ENCODE measurements at places on chromosomes 6 and 20.

GRCh38 chr6:148460876-148461646 is 118.4 kb downstream of the SASH1 start:
- DNase-seq: no peak

- no peak for DNase-seq
Measured at GRCh38 chr20:3931664-3932063, 42.5 kb downstream of the PANK2 start.

GRCh38 chr20:13305284-13305683 is 84.2 kb downstream of the ISM1 start:
- DNase-seq: no peak

DNA sequence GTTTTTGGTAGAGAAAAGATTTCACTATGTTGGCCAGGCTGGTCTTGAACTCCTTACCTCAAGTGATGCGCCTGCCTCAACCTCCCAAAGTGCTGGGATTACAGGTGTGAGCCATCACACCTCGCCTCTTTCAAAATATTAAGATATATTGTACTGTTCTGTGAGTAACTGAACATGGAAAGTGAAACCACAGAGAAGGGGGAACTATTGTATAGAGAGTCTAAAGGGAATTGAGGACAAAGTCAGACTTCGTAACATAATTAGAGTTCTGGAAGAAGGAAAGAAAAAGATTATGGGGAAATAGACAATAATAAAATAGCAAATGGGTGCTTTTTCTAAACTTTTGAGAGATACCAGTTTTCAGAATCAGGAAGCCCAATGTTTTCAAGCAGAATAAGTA is 17.4 kb upstream of the AKAP7 start:
- DNase-seq: no peak

DNA sequence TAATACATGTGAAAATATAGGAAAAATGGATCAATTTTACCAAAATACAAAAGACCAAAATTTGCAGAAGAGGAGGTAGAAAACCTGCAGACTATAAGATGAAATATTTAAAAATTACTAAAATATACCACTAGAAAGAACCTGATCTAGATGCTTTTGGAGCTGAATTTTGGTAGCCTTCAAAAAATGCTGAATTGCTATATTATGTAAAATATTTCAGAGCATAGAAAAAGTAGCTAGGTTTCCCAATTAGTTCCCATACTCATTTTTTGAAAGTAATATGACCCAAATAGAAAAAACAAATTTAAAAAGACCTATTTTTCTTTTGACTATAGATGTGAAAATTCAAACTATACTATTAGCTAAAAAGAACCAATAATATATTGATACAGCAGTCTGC is 3.6 kb upstream of the EPPIN start:
- DNase-seq: no peak

- no peak for DNase-seq
Measured at GRCh38 chr20:47493175-47493962, 8.3 kb upstream of the NCOA3 start.

DNA sequence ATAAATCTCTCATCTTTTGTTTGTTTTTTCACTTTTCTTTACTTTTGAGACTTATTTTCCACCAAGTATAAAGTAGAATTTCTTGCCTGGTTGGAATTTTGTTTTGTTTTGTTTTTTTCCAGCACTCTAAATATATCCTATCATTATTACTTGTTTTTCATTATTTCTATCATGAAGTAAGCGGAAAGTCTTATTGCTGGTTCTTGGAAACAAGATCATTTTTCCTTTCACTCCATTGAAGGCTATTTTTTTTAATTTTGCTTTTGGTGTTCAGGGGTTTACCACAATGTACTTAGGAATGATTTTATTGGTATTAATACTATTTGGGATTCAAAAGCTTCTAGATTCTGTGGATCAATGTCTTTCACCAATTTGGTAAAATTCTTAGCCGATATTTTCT is 190.1 kb downstream of the LAMA2 start:
- no peak for DNase-seq

DNA sequence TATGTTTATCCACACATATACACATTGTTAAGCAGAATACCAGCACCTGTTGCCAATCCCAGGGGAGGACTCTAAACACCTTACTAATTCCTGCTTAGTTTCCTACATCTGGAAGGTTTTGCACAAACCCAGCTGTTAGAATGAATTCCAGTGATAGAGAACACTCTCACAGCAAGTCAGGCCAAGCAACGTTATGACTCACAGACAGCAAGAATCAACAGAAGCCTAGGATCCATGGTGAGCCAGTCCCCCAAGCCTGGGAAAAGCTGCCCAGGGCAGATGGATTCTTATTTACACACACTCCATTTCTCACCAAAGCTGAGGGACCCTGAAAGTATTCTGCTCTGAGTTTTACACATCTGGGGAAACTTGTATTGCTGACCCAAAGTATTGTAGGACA is 291.7 kb downstream of the SLC35F1 start:
- DNase-seq: no peak

GRCh38 chr6:68307301-68307700 is 327.8 kb upstream of the ADGRB3 start:
- DNase-seq: no peak

- no peak for DNase-seq
Measured at GRCh38 chr6:56693246-56693607, 50.5 kb upstream of the DST start.

DNA sequence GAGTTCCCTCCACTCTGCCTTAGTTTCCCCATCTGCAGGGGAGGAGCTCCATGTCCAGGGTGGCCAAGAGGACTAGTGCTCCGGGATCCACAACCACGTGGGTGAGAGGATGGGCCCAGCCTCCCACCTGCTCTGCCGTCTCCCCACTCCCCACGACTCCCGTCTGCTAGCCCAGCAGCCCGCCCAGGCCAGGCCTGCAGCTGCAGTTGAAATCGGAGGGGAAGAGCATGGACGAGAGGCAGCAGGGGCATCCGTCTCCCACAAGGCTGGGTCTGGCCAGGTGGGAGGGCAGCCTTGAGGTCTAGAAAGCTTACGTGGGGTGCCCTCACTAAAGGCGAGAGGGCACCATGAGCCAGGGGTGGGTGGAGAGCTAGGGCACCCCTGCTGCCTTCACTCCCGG is 8.6 kb downstream of the NOL4L start:
- DNase-seq: no peak

GRCh38 chr6:13253272-13253671 is 75.1 kb downstream of the TBC1D7 start:
- DNase-seq: no peak

GRCh38 chr20:43725666-43726065 is 1.1 kb downstream of the GTSF1L start:
- no peak for DNase-seq

- peak; percentile 20 for DNase-seq
Measured at GRCh38 chr6:87237804-87238203, 82.4 kb downstream of the ZNF292 start.

GRCh38 chr6:133359256-133359655 is 118.1 kb downstream of the EYA4 start:
- no peak for DNase-seq

- no peak for DNase-seq
Measured at GRCh38 chr6:48110436-48111142, 408 bp downstream of the PTCHD4 start.

DNA sequence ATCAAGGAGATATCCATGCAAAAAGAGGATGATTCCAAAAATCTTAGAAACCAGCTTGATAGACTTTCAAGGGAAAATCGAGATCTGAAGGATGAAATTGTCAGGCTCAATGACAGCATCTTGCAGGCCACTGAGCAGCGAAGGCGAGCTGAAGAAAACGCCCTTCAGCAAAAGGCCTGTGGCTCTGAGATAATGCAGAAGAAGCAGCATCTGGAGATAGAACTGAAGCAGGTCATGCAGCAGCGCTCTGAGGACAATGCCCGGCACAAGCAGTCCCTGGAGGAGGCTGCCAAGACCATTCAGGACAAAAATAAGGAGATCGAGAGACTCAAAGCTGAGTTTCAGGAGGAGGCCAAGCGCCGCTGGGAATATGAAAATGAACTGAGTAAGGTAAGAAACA is 10.1 kb upstream of the SNRNP48 start:
- DNase-seq: no peak

DNA sequence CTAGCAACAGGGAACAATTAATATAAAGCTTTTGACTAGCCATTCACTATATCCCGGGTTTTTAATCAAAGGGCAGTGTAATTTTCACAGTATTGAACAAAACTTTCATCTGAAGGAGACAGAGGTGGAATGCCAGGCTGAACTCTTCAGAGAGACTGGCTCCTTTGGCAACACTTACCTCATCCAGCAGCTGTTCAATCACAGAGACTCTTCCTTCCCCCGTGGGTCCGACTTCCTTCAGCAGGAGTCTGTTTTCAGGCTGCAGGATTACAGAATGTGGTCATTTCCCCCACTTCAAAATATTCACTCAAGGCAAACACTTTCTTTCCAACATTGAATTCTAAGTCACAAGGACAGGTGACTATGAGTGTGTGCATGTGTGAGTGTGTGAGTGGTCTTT is 76.6 kb downstream of the DZANK1 start:
- DNase-seq: no peak

DNA sequence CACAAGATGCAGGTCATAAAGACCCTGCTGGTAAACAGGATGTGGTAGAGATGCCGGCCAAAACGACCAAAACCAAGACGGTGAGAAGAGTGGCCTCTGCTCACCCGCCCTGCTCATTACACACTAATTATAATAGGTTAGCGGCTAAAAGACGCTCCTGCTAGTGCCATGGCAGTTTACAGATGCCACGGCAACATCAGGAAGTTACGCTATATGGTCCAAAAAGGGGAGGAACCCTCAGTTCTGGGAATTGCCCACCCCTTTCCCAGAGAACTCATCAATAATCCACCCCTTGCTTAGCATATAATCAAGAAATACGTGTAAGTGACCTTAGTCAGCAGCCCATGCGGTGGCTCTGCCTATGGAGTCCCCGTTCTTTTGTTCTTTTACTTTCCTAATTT is 17.6 kb downstream of the BHLHE23 start:
- no peak for DNase-seq

DNA sequence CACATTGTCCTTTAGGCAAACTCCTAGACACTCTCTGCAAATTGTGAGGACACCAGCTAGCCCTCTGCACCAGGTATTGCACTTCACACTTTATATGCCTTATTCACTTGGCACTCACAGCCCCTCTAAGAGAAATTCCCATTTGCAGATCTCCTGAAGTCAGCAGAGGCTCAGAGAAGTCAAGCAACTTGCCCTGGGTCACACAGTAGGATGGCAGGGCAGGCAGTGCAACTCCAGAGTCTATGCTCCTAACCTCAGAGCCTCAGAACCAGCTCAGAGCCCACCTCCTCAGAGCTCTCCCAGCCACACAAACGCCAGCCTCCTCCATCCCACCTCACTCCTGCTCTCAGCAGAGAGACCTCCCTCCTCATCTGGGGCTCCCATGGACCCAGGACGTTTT is 52.4 kb upstream of the BLCAP start:
- DNase-seq: no peak

DNA sequence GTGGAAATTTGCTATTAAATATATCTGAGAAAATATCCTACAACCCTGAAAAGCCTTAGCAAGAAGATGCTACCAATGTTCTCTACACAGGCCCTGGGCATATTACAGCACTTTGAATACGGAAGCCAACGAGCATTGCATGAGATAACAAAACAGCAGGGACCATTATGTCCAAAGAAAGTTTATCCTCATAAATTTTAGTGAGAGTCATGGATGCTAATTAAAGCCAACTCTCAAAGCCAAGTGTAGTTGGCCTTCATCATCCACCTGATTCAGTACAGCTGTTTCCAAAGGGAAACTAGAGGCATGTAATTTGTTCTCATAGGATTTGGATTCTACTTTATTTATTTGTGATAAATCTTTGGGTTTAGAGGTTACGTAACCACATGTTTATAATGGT is 564.8 kb downstream of the RFPL4B start:
- no peak for DNase-seq

DNA sequence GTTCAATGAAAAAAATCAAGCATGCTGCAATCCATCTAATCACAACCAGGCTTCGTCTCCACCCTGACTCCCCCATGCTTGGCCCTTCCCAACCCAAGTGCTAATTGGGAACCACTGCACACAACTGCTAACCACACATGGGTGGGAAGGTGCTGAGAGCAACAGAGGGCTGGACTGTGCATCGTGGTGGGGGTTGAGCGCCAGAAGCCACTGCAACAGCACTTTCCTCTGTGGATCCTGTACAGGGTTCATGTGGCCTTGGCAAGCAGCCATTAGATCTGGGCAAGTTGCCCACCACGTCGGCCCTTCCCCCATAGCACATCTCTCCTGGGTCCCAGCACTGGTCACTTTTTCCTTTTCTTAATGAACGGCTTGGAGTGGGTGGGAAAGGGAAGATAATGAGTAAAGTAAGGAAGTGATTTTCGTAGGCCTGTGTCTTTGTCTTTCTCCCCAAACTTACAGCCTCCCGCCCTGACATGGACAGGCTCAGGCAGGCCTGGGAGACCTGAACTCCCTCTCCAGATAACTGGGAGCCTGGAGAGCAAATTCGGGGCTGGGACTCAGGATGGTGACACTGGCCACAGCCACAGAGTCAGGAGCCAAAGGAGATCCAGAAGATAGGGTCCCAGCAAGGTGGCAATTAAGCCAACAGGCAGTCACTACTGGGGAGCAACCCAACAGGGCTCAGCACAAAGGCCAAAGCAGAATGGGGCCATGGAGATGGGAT is 34.4 kb upstream of the MRPS10 start:
- DNase-seq: no peak

- no peak for DNase-seq
Measured at GRCh38 chr6:165486183-165487137, 176.6 kb downstream of the PDE10A start.

DNA sequence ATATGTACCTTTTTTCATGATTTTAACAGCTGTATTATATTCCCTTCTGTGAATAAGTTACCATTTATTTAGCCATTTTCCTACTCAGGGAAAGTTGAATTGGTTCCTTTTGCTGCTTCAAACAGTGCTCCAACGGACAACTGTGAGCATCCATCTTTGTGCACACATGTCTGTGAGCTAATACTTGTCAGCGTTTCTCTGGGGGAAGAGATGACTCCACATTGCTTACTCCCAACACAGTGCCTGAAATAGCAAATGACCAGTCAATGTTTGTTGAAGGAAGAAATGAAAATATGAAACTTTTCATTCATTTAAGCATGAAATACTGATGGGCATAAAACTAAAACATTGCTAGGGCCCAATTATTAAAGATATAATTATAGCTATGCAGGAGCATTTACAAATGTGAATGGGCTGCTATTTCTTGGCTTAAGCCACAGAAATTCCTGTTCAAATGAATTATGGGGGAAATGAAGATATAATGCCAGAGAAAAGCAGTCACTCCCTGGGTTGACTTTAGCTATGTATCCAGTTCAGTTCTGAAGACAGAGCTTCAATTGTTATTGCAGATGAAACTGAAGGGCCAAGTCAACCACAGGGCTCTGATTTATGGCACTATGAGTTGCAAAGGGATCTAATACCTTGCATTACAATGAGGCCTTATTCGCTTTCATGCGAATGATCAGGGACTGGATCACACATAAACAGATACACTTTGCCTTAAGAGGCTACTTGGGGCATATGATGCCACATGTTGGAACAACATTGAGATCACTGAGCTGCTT is 47.4 kb upstream of the FOXC1 start:
- no peak for DNase-seq

All from Panc1 (cell line).